EH (cell line): ENCODE measurements at places on chromosomes 7 and 10.

- DNase-seq: peak; percentile 91
Measured at GRCh38 chr10:78972160-78972946, 96.4 kb upstream of the ZMIZ1 start.

DNA sequence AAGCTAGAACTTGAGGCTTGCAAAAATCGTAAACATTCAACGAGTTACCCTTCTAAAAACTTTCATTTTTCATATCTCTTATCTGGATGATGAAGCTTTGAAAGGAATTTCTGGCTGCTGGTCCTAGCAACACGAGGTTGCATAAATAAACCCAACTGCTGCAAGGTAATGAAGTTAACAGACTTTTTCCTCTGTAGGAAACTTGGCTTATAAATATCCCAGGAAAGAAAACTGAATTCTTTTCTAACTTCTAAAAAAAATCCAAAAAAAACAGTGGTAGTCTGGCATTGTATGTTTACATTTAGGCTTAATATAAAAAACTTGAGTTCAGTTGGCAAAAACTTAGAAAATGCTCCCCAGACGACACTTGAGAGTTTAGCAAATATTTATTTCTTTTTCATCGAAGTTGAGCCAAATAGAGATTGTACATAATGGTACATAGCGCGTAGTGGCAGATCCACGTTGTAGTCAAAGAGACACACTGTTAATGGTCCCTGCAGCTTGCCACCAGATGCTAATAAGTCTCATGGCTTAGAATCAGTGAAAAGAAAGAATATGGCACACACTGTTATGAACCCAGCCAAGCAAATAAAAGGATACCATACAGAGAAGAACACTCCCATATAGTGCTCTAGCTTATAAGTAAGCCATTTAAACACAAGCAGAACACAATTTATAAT is 200.3 kb upstream of the PCLO start:
- no peak for DNase-seq

GRCh38 chr7:27433581-27433980 is 191.0 kb downstream of the EVX1 start:
- no peak for DNase-seq

DNA sequence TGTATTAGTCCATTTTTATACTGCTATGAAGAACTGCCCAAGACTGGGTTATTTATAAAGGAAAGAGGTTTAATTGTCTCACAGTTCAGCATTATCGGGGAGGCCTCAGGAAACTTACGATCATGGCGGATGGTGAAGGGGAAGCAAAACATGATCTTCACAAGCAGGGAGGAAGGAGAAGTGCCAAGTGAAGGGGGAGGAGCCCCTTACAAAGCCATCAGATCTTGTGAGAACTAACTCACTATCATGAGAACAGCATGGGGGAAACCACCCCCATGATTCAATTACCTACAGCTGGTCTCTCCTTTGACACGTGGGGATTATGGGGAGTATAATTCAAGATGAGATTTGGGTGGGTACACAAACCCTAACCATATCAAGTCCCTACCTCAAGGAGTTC is 85.4 kb downstream of the JAZF1 start:
- no peak for DNase-seq

- DNase-seq: peak; percentile 95
Measured at GRCh38 chr10:114714281-114714741, 56.2 kb upstream of the ABLIM1 start.

DNA sequence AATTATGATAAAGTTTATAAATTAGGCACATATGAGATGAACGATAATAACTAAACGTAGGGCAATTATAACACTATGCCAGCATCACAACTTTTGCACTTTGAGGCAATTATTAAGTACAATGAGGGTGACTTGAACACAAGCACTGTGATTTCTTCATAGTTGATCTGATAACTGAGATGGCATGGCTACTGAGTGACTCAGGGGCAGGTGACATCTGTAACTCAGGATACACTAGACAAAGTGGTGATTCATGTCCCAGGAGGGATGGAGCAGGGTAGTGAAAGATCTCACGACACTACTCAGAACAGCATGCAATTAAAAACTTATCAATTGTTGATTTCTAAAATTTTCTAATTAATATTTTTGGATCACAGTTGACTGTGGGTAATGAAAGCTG is 98.3 kb upstream of the ARHGAP21 start:
- DNase-seq: peak; percentile 31

GRCh38 chr7:20235288-20235687 is 18.1 kb upstream of the MACC1 start:
- DNase-seq: no peak

GRCh38 chr7:79713276-79713675 is 259.8 kb upstream of the MAGI2 start:
- no peak for DNase-seq

GRCh38 chr10:78328592-78329404 is 295.1 kb downstream of the RPS24 start:
- DNase-seq: no peak

DNA sequence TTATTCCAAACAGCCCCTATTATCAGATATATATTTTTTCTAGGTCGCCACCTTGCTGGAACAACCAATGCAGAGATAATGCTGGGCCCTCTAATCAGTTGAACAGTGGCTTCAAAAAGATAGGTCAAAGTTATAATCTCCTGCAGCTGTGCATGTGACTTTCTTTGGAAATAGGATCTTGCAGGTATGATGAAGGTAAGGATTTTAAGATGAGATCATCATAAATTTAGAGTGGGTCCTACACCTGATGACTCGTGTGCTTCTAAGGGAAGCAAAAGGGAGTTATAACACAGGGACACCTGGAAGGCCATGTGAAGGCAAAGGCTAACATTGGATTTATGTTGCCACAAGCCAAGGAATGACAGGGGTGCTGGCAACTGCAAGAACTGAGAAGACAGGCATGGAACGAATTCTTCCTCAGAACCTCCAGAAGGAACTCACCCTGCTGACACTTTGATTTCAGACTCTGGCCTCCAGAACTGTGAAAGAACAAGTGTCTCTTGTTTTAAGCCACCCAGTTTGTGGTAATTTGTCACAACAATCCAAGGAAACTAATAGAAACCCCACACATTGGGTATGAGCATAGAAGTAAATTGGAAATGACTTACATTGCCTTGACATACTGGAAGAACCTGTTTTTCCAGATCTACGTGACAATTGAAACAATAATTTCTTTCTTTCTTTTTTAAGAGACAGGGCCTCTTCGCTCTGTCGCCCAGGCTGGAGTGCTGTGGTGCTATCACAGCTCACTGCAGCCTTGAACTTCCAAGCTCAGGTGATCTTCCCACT is 34.4 kb downstream of the CCDC71L start:
- no peak for DNase-seq

GRCh38 chr10:35132727-35133126 is 6.1 kb downstream of the CREM start:
- DNase-seq: no peak

- no peak for DNase-seq
Measured at GRCh38 chr10:126950401-126951105, 45.3 kb downstream of the DOCK1 start.

DNA sequence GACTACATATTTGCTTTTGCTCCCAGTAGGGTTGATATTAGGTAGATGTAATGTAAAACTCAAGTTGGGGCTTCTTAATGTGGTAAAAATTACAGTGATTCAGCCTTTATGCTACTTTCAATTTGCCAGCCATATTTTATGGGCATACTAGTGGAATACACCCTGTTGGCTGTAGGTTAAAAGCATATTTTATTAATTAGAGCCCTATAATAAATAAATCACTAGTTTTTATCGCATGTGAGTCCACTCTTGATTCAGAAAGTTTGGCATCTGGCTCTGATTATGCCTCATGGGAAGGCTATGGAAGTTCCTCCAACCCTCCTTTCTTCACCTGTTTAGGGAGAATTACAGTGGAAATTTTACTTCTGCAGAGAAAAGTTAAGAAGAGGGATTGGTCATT is 390.9 kb downstream of the GATA3 start:
- no peak for DNase-seq

GRCh38 chr10:81920213-81920829 is 45.3 kb downstream of the NRG3 start:
- DNase-seq: no peak

- DNase-seq: no peak
Measured at GRCh38 chr7:13201628-13202027, 514.2 kb downstream of the ARL4A start.

DNA sequence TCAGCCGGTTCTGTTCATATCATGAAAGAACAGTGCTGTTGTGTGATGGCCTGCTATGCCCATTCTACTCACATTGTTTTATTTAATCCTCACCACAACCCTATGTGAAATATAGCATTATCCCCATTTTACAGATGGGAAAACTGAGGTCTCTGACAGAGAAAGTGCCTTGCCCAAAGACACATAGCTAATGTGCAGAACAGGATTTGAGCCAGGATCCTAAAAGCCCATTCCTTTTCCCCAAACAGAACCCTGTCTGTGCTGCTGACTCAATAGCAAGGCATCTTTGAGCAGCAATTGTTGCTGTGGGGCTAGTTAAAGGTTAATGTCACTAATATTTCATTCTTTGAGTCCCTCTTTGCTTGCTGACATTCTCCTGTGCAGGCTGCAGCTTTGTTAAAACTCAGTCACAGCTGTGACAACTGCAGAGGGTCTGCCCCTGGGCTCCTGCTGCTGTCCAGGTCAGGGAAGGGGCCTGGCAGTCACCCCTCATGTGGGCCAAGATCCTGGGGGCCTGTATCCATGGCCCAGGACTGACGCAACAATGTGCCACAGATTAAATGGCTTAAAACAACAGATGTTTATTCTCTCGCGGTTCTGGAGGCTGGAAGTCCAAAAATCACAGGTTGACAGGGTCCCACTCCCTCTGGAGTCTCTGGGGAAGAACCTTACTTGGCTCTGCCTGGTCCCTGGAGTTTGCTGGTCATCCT is 40.4 kb downstream of the AFAP1L2 start:
- DNase-seq: peak; percentile 9

- peak; percentile 29 for DNase-seq
Measured at GRCh38 chr7:134459981-134460380, 1.1 kb upstream of the AKR1B1 start.

DNA sequence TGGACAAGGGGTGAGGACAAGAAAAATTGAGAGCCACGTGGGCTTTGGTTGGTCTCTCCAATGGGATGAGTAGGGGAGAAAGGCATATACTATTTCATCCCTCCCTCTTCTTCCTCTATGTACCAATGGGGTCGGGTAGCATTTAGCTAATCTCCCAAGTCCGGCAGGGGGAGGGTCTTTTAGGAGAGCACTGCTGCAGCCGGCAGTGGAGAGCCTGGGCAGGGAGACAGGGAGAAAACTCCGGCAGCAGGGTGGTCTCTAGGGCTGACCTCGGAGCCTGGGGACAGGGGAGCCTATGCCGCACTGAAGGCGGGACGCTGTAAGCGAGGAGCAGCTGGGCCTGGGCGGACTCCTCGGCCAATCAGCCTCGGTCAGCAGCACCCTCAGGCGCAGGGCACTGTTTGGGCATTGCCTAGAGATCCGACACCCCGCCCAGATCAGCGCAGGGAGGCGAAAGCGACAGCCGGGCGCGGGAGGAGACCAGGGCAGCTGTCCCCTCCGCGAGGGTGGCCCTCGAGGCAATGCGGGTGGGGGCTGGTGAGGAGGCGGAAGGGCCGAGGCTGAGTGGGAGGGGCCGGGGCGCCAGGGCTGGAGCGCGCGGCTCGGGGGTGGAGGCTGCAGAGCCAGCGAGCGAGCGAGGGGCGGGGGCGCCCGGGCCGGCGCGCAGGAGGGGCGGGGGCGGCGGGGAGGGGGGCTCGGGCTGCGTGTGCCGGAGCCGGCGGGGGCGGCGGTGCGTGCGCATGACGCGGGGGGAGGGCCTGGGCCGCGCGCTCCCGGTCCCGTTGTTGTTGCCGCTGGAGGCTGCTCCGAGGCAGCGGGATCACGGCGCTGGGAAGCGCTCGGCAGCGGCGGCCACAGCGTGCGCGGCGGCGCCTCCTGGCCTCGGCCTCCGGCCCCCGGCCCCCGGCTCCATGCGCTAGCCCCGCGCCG is at the start of gene AGAP3:
AGAP3 (plus strand) TSS at position 785 of the 930 bp plus-strand sequence. CDS start 267 bp downstream, outside the sequence.
- peak; percentile 85 for DNase-seq

DNA sequence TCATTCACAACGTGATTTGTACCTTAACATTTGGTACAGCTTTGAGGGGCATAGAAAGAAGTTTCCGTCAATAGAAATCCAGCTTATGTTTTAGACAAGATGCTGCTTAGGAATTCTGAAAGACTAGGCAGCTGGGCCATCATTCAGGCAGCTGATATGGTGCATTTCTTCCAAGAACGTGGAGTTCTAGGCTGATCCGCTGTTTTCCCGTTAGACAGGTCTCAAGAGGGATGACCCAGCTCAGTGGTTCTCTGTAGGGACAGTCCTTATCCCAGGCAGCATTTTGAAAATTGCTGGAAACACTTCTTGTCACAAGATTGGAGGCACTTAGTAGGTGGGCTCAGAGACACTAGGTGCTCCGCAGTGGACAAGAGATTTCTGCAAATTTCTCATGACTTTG is 242.7 kb upstream of the FOXK1 start:
- DNase-seq: no peak

GRCh38 chr7:207418-208129 is 15.2 kb downstream of the FAM20C start:
- no peak for DNase-seq
